Hematopoietic multipotent progenitor cell treated with erythropoietin and hydrocortisone succinate and interleukin-3 and kit ligand, for 8 days (in vitro differentiated cells): ENCODE measurements at places on chromosomes 2 and 18.

DNA sequence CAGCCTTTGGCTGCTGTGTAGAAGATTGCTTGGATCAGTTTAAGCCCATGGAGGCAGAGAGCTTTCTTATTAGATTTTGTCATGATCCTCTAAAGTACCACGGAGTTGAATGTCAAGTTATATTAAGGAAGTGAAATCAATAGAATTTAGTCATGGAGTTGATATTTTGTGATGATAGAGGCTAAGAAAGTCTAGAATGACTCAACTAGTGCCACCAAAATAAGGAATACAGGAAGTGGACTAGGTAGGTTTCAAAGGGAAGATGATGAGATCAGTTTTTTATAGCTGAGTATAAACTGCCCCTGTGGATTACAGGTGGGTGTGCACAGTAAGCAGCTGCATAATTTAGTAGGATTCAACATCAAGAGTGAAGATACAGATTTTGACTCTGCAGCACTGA, 25.2 kb downstream of the FBXO36 start:
- no peak for DNase-seq

GRCh38 chr2:191617575-191617974, 60.4 kb upstream of the NABP1 start:
- DNase-seq, result no peak

- peak; percentile 57 for DNase-seq
These were observed 61.3 kb upstream of the PGAP1 start for GRCh38 chr2:196987649-196988364.

DNA sequence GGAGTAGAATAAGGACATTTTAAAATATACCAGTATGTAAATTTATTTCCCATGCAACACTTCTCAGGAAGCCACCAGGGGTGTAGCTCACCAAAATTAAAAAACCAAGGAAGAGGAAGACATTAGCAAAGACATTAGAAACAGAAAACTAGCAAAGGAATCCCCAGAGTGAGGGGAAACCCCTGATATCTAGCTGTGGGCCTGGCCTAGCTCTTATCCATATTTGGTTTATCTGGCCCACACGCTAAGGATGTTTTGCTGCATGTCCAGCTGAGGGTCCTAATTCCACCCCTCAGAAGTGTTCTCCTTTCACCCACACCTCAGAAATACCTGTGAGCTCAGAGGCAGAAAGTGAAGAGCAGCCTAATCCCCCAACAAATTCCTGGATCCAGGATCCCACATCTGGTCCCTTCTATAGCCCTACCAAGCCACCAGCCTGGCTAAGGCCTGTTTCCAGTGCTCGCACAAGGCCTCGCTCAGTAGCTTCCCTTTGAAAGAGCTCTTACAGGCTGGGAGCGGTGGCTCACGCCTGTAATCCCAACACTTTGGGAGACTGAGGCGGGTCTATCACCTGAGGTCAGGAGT, 17.4 kb downstream of the OSBPL1A start:
- DNase-seq, result no peak

DNA sequence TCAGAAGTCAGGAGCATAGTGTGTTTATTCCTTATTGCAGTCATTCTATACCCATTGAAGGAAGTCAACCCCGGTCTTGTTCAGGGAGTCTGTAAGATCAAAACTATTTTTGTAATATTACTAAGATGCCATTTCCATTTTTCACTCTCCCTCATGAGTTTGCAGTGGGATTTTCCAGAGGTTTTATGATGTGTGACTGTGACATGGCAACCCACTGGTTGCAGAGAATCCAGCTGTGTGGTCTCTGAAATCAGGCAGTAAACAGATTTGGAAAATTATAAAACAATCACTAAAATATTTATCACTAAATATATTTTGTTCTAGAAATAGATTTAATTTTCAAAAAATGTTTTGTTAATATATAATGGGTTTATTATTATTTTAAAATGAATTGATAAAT, 38.1 kb downstream of the DLGAP1 start:
- no peak for DNase-seq

- no peak for DNase-seq
These were observed 75.4 kb downstream of the TACR1 start for GRCh38 chr2:75123876-75124275.

DNA sequence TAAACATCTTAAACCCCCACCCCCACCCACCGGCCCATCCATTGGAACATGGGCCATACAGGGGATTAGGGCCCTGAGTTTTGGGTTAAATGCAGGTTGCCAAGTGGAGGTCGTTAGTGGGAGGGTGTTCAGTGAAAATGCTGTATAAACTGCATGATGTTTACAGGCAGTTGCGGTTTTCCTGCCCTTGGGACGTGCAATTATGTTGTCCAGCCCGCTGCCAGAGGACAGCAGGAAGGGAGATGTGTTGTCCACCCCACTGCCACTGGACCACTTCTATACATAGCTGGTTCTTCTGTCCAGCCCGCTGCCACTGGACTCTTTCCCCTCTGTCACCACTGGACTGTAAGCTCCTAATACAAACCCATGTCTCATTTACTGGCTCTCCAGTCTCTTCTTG, 2.7 kb upstream of the LAPTM4A start:
- DNase-seq, result no peak

DNA sequence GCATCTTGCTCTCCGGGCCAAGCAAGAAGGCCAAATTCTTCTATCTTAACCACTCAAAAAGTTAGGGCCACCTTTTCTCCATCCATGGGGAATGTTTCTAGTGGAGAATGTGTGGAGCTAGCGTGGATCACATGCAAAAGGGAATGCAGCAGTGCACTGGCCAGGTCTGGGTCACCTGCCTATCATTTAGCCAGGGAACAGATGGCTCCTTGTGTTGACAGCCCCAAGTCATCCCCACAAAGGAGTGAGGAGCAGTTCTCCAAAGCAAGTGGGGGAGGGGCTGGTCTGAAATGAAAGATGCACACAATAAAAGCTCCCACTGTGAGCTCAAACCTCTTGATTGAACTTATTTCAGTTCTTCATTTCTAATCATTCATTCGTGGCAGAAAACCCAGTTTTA, 19.1 kb downstream of the EPB41L3 start:
- DNase-seq, result no peak

DNA sequence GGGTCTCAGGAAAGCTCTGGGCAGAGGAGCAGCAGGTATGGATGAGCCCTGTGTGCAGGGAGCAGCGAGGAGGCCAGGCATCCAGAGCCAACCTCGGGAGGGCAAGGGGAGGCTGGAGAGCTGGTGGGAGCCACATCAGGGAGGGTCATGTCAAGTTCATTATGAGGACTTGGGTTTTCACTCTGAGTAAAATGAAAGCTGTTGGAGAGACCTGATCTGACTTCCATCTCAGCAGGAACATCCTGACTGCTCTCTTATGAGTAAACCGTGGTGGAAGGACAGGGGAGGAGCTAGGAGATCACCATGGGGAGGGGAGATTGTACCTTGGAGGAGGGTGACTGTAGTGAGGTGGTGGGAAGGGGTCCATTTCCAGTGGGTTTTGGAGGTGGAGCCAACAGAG, 209.8 kb downstream of the LDLRAD4 start:
- no peak for DNase-seq

GRCh38 chr2:41782306-41783158, 265.3 kb upstream of the PKDCC start:
- DNase-seq, result peak; percentile 39

- peak; percentile 78 for DNase-seq
These were observed 693 bp downstream of the ORC2 start for GRCh38 chr2:200962811-200963123.

GRCh38 chr18:53644799-53645471, 579.5 kb downstream of the MBD2 start:
- DNase-seq, result no peak

DNA sequence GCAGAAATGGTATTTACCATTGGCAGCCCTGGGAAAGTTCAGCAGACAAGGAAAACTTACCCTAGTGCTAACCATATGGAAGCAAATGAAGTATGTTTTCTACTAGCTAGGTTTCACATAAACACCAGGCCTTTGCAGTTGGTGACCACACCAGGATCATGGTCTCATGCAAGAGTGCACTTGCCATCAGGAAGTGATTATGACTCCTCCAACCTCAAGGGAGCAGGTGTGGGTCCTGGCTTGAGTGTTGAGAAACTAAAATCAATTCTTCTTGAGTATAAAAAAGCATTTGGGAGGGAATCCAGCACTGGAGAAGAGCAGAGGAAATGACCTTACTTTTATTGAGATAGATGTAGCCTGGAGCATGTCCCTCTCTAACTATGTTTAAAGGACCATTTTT, 56.8 kb upstream of the SPAG16 start:
- no peak for DNase-seq

GRCh38 chr2:180254872-180255271, 247.8 kb upstream of the CWC22 start:
- no peak for DNase-seq

DNA sequence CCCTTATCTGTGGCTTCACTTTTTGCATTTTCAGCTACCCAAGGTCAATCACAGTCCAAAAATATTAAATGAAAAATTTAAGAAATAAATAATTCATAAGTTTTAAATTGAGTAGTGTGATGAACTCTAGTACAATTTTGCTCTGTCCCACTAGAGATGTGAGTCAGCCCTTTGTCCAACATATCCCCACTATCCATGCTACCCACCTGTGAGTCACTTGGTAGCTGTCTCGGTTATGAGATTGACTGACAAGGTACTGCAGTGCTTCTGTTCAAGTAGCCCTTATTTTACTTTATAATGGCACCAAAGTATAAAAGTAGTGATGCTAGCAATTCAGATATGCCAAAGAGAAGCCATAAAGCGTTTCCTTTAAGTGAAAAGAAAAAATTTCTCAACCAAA, 28.8 kb downstream of the ADCY3 start:
- no peak for DNase-seq

DNA sequence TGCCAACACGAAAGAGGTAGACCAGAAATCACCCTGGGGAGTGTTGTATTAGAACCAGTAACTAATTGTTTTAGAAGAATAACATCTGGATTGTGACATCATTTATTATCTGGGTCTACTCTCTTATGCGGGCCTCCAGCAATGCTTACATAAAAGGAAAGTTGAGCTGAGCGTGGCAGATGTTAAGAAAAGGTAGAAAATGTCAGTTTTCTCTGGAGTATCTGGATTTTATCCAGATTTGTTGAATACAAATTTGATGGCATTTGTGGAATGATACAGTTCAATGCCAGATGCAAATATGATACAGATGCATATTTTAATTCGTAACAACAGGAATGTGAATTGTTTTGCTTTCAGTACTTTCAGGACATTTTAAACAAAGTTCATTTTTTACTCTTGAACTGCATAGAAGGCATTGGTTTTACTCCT, 90.3 kb downstream of the PRPF40A start:
- no peak for DNase-seq

DNA sequence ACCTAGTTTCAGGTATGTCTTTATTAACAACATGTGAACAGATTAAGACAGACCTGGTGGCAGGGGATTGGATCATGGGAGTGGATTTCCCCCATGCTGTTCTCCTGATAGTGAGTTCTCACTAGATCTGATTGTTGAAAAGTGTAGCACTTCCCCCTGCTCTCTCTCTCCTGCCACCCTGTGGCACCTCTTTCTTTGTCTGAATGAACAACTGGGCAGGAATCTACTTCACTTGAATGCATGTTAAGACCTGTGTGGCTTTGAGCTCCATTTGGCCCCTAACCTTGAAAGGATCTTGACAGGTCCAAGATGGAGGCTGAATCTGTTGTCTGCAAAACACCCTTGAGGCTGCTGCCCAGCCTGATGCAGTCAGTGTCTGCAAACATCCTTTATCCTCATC, 194.4 kb downstream of the RNF144A start:
- no peak for DNase-seq

GRCh38 chr2:140596447-140596846, 1534.4 kb downstream of the LRP1B start:
- no peak for DNase-seq

GRCh38 chr2:71607151-71607889, 154.0 kb downstream of the DYSF start:
- peak; percentile 56 for DNase-seq

- DNase-seq, result no peak
These were observed 196.2 kb downstream of the ZNF385B start for GRCh38 chr2:179664972-179665812.

DNA sequence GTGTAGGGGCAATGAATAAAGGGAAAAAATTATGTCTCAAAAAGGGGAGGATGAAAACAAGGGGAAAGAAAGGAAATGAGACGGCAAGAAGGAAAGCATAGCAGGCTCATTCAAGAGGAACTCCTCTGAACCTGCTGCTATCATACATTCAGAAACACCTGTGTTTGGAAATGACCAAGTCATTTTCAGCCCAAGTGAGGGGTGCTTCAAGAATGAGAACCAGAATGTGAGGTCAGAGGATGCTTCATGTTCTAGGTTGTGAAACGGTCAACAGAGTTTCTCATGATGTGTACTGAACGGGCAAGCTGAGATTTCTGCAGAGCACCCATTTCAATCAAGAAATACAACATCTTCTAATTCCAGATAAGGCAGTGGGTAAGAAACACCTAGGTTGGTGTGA, 1367.2 kb upstream of the CELF4 start:
- no peak for DNase-seq

DNA sequence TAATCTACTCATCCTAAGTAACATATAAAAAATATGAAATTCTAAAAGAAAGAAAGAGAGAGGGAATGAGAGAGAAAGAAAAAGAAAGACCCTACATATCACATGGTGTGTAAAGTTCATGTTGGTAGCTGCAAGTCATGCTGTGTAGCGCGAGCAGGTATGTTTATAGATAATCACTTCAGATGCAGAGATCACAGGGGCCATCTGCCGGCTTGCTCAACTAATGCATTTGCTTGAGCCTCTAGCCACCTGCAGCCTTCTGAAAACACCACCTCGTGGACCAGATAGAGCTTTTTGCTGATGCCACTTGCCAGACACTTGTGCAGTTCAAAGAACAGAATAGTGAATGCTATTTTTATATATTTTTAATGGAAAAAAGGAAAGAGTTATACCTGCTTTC, 37.6 kb downstream of the CDH7 start:
- DNase-seq, result no peak

DNA sequence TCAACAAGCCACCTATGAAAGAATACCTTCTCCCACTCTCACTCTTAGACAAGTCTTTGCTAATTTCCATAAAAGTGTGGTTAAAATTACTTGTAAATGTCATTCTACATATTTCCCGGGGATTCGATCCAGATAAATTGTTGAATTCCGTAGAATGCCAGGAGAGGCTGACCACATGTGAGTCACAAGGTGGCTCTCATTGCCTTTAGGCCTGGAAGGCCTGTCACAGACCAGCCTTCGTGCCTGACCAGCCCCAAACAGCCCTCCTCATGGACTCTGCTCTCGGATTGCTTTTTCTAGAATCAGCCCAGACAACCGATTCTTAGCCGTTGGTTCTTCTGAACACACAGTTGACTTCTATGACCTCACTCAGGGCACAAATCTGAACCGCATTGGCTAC, 86.0 kb downstream of the RTN4 start:
- no peak for DNase-seq
